ENCODE measurements at places on chromosomes 2 and 18.

- no peak for DNase-seq
Measured at GRCh38 chr18:62452280-62452831, 70.5 kb upstream of the ZCCHC2 start.

DNA sequence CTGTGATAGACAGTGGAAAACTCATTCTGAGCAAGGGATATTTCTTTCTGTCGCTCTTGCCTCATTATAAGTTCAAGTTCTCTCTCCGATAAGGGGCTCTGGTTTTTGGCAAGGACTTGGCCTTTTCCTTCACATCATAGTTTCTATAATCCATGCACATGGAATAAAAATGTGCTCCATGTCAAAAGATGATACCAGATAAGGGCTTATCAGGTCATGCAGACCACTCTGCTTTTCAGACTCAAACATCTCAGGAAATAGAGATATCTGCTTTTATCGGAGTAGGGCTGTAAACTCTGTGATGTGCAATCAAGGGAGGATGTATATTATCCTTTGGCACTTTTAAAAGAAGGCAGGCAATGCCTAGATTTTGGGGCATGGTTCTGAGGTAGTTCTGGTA lies 45.0 kb upstream of the DARS1 start:
- no peak for DNase-seq

DNA sequence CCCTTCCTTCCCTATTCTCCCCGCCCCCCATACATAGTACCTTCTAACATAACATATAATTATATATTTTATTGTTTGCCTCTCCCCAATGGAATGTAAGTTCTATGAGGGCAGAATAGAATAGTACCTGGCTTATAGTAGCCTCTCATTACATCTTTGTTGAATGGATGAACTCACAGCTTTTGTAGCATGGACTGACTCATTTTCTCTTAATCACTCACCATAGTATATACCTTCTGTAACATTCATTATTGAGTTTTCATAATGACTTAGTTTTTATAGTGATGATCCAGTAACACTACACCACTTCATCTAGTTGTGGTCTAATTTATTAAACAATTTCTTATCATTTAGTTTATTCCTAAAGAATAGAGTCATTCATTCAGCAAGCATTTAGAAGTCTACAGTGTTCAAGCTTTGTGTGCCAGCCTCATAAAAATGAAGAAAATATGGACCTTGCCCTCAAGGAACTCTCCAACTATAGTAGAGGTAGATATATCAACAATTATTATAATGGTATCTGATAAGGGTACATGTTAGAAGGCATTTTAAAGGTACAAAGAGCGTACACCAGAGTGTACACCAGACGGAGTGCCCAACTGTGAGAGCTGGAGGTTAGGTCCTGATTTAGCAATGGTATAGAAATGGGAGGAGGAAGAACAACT lies 31.1 kb downstream of the NCOA1 start:
- DNase-seq: no peak

DNA sequence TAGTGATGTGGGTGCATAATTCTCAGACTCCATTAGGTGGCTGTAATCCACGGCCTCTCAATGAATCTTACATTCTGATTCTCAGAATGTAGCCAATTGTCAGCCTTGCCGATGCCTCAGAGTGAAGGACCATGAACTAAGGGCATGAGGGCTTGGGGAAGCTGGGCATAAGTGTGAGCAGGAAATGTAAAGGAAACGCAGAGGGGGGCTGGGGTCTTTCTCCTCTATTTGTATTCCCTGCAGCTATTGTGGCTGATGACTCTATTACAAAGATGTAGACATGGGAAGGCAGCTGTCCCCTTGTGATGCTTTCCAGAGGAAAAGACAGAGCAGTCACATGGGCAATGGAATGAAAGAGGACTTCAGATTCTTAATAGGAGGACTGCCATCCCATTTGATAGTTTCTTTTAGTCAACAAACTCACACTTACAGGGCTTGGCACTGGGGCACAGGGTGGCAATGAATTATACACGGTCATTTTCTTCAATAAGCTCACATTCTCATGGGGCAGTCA lies 353.2 kb upstream of the PKDCC start:
- no peak for DNase-seq

- DNase-seq: no peak
Measured at GRCh38 chr2:226772389-226773179, 27.0 kb downstream of the IRS1 start.

All from anterior cingulate cortex (tissue), 58 donors.